PC-9 (cell line): ENCODE measurements at places on chromosomes 5 and 9. TPM values are rescaled to one million over a fixed set of nuclear protein-coding genes. Genes with fewer than 3 reads are reported as not detected.

Gene EPB41L4A
- 9.4 and 13.4 TPM in 2 replicates for total RNA-seq

Gene CKS2
- 138 and 260 TPM in 2 replicates for total RNA-seq

Gene MYO10
- 92.8 and 116 TPM in 2 replicates for total RNA-seq

- no peak for DNase-seq
These were observed 12.5 kb downstream of the TRPM3 start for GRCh38 chr9:71108937-71109336.

GRCh38 chr5:106303911-106304310 is 1366.8 kb downstream of the EFNA5 start:
- DNase-seq: no peak

DNA sequence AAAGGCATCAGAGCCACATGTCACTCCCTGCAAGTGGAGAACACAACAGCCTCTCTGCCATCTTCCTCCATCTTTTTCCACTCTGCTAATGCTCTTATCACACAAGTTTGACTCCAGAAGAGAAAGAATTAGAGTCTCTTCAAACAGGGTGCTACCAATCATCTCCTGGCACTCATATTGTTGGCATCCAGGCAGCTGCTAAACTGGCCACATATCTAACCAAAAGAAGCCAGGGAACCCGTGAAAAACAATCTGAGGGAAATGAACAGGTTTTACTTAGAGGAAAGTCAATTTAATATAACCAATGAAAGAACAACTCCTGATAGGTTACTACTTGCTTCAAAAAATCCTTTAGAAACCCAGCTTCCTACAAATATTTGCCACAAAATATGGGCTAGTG is 117.2 kb downstream of the SLC25A46 start:
- DNase-seq: no peak

DNA sequence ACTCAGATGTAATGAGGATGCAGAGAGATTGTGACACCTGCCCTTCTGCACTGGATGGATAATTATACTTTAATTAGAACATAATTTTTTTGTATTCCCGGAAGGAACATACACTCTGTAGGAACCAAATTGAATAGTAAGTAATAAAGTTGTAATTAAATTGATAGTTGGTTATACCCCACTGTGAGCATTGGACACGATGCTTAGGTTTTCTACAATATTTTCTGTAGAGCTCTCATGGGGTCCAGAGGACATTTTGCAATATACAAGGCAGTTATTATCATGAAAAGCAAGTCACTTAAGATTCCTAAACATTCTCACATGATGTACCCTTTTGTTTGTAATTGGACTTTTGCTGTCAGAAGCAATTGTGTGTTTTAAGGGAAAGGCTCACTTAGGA is 63.4 kb downstream of the DIRAS2 start:
- no peak for DNase-seq

GRCh38 chr9:93003552-93004407 is 54.7 kb upstream of the SUSD3 start:
- DNase-seq: peak; percentile 72

DNA sequence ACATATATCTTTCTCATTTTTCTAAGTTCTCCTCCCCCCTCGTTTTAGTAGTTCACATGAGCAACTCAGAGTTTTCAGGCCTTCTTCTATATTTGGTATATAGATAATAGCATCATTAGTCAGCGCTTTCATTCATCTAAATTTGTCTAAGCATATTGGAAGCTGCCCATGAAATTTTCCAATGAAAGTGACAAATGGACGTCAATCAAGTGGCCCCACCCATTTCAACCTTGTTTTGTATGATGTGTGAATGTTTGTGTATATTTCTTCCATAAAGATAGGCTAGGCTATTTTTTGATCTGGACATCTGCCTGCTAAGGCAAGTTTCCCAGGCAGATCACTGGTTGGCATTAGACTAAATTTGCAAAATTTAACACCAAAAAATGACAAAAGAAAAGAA is 104.0 kb upstream of the SSBP2 start:
- DNase-seq: no peak

- peak; percentile 87 for DNase-seq
These were observed 81.2 kb upstream of the DNAH5 start for GRCh38 chr5:14025569-14026286.
